ENCODE measurements at places on chromosomes 11 and 22. TPM values are rescaled to one million over a fixed set of nuclear protein-coding genes. Genes with fewer than 3 reads are reported as not detected.

- DNase-seq = no peak
These were observed 122.2 kb upstream of the CADM1 start for GRCh38 chr11:115626414-115626813.

DNA sequence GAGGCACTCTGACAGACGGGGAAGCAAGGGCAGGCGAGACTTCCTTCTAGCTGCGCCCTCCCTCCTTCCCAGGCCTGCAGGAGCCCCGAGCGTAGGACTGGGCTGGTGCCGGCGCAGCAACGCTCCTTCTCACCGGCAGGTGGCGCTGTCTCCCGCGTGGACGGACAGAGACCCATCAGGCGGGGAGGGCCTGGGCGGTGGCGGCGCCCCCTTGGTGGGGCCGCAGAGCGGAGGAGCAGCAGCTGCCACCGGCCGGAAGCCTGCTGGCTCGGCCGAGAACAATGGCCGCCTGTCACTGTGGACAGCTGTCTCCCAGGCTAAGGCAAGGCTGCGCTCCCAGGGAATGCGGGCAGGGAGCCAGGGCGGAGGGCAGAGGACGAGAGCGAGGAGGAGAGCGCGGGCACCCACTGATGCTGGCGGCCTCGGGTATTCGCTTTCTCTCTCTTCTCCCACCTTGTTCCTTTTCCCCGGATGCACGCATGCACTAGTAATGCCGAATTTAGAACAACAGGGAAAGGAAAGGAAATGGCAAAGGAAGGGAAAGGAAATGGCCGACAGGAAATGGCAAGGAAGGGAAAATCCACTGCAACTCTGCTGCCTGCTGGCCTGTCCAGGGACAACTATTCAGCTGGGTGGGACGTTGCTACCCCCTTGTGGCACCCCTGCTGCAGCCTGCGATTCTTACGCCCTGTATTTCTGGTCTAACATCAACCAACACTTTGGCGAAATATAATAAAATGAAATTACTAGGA is 14.4 kb downstream of the PPM1F start:
- DNase-seq = peak; percentile 90

DNA sequence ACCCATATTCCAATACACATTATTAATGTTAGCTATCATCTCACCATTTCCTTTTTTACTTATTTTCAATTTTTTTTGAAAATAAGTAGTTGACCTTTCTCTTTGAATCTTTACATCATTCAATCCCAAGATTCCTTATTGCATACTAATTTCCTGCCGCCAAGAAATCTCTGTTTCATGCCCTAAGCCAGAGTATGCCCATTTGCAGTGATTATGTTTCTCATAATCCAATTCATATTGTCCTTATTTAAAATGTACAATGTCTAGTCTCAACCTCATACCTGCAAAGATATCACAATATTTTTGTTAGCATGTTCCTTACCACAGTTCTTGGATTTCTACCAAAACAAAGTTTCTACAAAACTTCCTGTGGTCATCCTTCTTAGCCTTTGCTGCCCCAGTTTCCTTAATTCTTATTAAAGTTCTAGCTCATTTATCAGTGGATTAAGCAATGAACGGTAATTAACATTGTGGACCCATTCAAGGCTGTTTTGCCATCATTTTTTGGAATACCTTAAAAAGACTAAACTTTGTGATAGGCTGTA is 75.3 kb downstream of the CD44 start:
- DNase-seq = no peak

DNA sequence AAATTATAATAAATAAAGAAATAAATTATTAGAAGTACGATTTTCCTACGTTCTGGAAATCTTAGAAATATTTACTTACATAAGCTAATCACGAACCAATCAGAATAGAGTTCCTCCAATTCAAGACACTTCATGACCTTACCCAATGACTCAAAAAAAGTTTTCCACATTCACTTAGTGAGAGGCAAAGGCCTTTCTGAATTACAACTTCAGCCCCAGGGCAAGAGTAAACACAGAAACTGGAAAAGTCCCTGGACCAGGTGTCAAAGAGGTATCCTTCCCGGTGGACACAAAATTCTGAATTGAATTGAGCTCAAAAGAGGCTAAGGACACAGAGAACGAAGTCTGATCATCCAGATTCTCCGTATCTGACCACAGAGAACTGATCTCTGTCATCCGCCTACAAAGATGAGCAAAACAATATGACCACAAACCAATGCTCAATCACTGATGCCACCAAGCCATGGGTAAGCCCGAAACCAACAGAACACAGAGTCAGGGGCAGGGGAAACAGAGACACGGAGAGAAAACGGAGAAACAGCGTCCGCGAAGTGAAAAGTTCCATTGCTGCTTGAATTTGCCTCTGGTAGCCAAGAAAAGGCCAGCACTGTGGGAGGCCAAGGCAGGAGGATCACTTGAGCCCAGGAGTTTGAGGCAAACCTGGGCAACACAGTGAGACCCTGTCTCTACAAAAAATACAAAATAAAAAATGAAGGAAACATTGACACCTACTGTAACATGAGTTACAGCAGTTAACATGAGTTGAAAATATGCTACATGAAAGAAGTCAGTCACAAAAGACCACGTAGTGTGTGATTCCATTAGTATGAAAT is 6.8 kb downstream of the BID start:
- no peak for DNase-seq

GRCh38 chr11:18490736-18491485 is 35.3 kb downstream of the LDHAL6A start:
- no peak for DNase-seq

DNA sequence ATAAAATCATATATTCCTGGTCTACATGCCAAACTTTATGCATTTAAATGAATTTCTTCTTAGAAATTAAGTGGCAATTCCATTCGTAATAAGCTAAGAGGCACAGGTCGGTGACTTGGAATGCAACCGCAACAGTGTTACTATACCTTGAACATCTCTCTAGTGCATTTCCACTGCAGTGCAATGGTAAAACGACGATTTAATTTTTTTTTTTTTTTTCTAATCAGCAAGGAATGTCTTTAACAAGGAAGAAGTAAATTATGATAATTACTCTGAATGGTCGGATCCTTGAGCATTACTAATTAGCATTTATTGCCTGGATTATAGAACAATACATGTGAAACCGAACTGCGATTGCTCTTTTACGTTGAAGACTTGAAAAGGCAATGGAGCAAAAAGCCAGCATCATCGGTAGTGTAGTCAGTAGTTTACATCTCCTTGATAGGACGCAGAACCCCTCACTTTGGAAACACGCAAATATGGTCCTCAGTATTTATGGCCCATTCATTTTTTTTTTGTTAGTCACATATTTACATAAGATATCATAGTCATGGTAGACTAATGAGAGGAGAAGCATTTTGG is 20.2 kb downstream of the BLID start:
- no peak for DNase-seq

OR8H1 gene
- total RNA-seq = not detected

DNA sequence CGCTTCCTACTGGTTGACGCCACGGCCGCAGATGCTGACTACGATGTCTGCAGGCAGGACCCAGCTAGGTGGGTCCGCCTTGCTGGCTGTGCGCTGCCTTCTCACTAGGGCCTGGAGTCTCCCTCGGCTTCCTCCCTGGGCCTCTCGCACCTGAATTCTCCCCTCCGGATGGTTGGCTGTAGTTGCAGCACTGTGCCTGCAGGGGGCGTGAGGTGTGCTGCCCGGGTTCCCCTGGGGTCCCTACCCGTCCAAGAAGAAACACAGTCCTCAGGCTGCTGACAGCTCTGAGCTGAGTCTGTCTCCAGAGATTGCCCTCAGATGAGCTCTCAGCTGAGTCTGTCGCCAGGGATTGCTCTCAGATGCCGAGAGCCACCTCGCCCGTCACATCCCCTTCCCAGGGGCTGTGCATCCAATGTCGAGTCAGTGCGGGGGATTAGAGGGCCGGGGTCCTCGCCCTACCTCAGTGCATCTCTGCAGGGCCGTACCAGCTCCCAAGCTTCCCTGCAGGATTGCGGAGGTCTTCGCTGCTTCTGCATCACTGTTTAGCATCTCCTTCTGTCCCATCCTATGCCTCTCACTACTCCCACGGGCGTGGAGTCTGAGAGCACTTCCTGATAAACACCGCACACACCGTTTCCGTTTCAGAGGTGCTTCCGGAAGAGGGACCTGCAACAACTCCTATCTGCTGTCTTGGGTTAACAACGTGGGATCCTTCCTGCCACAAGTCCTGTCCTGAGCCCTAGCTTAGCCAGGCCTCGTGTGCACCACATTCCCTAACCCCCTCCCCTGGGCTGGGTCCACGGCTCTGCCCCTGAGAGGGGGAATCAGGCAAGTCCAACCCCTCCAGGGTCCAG is 196.9 kb downstream of the CSNK2A3 start:
- peak; percentile 13 for DNase-seq

MRE11 gene
- total RNA-seq = 19.3 TPM

GRCh38 chr11:96215110-96215782 is 127.7 kb downstream of the MAML2 start:
- peak; percentile 83 for DNase-seq

GRCh38 chr22:50418624-50419023 is 56.2 kb downstream of the SBF1 start:
- DNase-seq = no peak

GRCh38 chr22:20882855-20883254 is 24.0 kb downstream of the SNAP29 start:
- DNase-seq = no peak

- DNase-seq = no peak
These were observed 409.3 kb downstream of the BRD1 start for GRCh38 chr22:49418341-49418894.

UBQLNL gene
- not detected for total RNA-seq

Data from HT1080 (cell line).